HL-60 (cell line): ENCODE measurements at places on chromosomes 11 and 22.
A peak's percentile ranks its signal among the peaks of the same experiment; 100 is the strongest.

GRCh38 chr11:121555121-121555520, 102.4 kb upstream of the SORL1-AS1 start:
- no peak for DNase-seq

- DNase-seq = no peak
Observed at GRCh38 chr11:114438303-114438702, 964 bp upstream of the REXO2 start.

DNA sequence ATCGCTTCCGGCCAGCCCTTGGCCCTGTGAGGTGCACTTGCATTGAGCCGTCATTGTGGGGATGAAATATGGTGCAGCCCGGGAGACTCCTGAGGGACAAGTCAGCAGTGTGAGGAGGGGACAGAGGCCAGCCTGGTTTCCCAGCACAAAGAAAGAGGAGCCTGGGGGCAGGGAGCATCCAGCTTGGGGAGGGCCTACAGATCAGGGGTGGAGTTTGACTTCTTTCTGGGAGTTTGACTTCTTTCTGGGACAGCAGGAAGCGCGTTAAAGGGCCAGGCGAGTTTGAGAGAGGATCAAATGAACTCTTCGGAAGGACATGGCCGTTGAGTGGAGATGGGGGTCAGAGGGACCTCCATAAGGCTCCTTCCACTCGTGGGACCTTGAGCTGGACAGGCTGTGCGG, 91.9 kb downstream of the LRRC32 start:
- DNase-seq = no peak

DNA sequence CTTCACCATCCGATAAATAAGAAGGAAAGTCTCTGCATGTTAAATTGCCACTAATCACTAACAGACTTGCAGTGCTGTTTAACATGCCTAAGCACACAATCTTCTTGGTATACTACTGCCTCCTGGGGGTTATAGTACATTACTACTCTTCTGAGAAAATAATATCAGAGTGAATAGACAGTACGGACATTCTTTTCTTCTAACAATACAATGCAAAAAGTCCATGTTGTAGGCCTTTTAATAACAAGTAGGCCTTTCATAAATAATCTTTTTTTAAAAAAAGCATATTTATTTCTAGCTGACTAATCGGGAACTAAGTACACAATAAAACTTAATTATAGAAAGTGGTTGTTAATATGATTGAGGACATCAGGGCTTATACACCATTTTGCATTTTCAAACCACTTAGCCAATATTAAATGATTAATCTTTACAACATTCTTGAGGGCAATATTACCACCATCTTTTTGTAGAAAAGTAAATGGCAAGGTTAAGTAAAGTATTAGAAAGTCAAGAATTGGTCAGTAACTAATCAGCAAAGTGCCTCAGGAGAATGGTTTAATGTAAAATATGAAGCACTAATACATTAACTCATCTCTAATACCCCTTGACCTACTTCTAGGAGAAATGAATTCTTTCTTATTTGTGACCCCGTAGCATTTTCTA, 84.7 kb downstream of the TTC28 start:
- DNase-seq = peak; percentile 16

GRCh38 chr11:63517156-63517555, 11.3 kb downstream of the LGALS12 start:
- DNase-seq = no peak

DNA sequence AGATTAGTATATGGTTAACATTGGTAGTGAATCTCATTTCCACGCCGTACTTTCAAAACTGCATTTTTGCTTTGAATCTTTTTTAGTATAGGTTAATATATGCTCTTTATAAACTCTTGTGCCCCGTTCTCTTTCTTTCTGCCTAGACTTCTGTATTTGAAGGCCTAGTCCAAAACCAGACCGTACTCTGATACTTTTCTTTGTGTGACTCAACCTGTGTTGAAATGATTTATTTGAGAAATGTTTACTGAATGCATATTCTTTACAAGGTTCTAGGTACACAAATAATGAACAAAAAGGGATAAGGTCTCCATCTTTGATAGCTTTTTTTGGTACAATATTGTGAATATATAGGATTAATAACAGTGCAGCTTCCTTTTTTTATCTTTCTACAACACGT, 68.3 kb downstream of the HIPK3 start:
- DNase-seq = no peak

GRCh38 chr11:69442807-69443137, 38.7 kb upstream of the LINC01488 start:
- DNase-seq = no peak

- peak; percentile 12 for DNase-seq
Observed at GRCh38 chr11:15969281-15969680, 387.1 kb downstream of the SOX6 start.

DNA sequence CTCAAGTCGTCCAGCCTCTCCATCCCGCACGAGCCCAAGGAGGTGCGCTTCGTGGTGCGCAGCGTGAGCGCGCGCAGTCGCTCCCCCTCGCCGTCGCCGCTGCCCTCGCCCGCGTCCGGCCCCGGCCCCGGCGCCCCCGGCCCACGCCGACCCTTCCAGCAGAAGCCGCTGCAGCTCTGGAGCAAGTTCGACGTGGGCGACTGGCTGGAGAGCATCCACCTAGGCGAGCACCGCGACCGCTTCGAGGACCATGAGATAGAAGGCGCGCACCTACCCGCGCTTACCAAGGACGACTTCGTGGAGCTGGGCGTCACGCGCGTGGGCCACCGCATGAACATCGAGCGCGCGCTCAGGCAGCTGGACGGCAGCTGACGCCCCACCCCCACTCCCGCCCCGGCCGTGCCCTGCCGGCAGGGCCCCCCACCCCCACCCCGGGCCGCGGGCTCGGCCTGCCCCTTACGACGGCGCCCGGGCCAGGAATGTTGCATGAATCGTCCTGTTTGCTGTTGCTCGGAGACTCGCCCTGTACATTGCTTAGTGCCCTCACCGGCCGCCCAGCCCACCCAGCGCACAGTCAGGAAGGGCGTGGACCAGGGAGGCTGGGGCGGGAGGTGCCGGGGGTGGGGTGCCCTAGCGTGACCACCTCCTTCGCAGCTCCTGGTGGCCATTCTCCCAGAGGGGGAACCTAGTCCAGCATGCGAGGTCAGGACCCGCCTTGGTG, 6.9 kb upstream of the ACR start:
- DNase-seq = no peak

GRCh38 chr11:121766991-121767390, 314.2 kb upstream of the SORL1-AS1 start:
- no peak for DNase-seq

DNA sequence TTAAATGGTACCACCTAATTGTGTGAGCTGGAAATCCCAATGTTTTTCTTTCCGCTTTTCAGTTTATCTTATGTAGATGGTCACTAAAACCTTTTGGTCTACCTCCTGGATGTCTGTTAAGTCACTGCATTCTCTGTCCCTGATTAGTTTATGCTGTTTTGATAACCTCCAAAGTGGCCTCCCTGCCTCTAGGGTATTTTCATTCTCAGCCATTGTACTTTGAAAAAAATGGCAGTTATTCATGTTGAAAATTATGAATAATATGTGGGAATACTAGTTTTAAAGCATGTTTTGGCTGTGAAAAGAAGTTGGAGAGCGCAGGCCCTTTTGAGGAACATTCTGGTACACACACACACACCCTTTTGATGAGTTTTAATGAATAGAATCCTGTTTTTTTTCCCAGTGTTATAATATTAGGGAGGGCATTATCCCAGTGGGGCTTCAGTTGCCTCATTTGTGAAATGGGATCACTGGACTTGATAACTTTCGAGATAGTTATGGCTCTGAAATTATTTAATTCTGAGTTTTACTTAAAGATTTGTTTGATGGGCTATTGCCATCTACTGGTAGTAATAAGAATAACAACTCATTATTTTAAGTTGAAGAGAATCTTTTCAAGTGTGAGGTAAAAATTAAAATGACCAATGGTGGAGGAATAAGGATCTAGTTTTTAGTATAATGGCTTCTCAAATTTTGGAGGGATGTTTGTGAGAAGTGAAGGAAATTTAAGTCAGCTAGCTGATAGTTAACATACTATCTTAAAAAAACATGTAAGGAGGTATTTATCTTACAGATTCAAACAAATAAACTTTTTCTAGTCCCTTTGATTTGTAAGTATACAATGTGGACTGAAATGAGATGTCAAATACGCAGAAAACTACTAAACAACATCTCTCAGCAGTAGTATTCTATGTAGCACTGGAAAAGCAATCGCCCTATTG, 3.9 kb downstream of the FDX1 start:
- no peak for DNase-seq

GRCh38 chr11:95486979-95487378, 256.0 kb upstream of the SESN3 start:
- no peak for DNase-seq

- no peak for DNase-seq
Observed at GRCh38 chr11:26651916-26652315, 69.9 kb downstream of the SLC5A12 start.

DNA sequence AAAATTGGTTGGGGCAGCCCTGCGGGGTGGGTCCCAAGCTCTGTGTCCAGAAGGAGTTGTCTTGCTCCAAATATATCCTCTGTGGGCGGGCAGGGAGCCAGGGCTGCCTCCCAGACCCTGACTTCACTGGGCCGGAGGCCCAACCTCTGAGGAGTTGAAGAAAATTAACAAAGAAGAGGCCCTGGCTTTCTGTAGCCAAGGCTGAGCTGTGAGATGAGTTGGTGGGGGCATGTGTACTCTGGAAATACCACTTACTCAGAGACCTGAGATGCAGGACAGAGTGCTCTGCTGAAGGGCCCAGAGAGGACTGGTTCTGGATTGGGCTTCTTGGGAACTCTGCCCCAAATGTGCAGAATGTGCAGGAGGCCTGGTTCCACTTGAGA, 96.3 kb downstream of the SWAP70 start:
- no peak for DNase-seq

GRCh38 chr11:47667555-47667954, 25.2 kb upstream of the MTCH2 start:
- no peak for DNase-seq

GRCh38 chr11:3218483-3219280, at the start of gene MRGPRG:
TSS of gene MRGPRG (minus strand) at chr11:3218813. CDS start at chr11:3218813, 0 bp downstream.
- DNase-seq = no peak

DNA sequence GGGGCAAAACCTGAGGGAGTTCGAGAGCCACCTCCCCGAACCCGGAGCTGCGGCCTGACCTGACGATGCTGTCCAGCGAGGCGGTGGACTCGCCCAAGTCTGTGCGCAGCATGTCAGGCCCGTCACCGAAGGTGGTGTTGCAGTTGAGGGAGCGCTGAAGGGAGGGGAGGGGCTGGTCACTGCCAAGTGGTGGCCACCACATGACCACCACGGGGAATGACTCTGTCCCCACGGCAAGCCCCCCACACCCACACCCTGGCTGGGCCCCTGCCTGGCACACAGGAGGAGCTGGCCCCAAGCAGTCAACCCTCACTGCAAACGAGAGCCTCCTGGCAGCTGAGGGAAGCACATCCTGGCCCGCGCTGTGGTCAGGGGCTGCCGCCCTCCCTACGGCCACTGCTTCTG, 30.8 kb downstream of the TRMU start:
- DNase-seq = no peak

DNA sequence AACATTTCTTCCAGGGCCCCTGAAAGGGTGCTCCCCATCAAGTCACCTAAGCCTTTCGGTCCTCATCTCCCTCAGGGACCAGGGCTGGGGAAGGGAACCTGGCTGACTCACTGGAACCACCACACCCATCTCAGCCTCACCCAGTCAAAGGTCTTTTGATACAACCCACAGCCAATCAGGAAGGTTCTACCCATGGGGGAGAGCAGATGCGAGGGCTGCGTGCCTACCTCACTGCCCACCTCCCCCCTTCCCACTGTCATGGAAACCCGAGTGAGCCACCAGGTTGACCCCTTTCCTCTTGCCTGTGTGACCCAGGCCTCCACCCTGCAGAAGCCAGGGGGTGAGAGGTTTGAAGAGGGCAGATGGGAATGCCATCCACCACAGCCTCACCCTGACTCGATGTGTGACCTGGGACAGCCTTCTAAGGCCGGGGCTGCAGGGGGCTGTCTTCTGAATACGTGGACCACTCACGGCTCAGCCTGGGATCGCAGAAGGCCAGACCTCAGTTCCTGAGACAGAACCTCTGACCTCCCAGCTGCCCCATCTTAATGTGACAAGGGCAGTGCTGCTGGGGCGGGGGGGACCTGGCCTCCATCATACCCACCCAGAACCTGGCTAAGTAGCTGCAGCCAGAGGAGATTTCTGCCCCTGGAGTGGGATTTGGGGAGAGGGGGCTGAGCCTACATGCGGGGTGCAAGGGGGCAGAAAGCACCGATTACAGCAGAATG, 2.7 kb downstream of the MDK start:
- DNase-seq = no peak

- no peak for DNase-seq
Observed at GRCh38 chr22:44453441-44454112, 44.5 kb downstream of the RTL6 start.

DNA sequence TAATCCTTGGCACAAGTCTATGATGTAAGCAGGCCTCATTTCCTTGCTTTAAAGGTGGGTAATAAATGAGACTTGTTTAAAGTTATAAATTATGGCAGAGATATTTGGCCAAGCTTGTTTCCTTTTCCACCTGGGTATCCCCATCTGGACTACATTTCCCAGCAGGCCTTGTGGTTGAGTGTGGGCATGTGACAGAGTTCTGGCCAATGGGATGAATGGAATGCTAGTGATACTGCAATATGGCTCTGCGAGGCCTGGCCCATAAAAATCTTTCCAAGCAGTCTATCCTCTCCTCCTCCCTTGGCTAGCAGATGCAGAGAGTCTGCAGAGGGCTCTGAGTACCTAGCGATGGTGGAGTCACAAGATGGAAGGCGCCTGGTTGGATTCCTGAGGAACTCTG, 102.5 kb downstream of the TIMP3 start:
- no peak for DNase-seq

GRCh38 chr11:42709216-42709615, 602.6 kb upstream of the API5 start:
- DNase-seq = no peak

- peak; percentile 80 for DNase-seq
Observed at GRCh38 chr11:64875369-64876228, 2.8 kb downstream of the EHD1 start.

- peak; percentile 29 for DNase-seq
Observed at GRCh38 chr11:120168960-120169681, 31.2 kb upstream of the TRIM29 start.

- DNase-seq = no peak
Observed at GRCh38 chr11:65087216-65087615, 3.2 kb downstream of the ZFPL1 start.

DNA sequence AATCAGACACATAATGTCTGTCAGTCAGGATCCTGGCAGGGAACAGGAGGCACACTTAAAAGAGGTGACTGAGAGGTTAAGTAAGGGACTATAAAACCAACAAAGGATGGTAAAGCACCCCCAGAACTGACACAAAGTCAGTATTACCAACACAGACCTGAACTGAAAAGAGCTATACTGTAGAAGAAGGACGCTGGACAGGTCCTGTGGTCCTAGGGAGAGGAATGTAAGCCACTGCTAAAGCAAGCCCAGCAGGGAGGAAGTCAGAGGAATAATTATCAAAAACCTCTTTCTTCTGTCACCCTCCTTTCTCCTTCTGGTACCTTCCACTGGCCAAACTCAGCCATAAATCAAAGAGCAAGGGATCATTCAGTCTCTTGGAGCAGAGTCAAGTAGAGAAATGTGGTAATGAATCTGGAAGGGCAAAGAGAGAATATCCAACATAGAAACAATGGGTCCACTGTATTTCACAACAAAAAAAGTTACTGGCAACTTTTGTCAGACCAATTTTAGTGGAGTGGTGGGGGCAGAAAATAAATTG, 33.4 kb upstream of the ANGPTL5 start:
- DNase-seq = no peak

- DNase-seq = no peak
Observed at GRCh38 chr11:2385156-2386151, 8.3 kb downstream of the CD81 start.

GRCh38 chr11:64553554-64554201, 37.3 kb upstream of the SLC22A12 start:
- DNase-seq = peak; percentile 45
